ENCODE measurements at places on chromosomes 11 and 22.

- no peak for DNase-seq
Measured at GRCh38 chr11:306645-307371, 808 bp upstream of the IFITM2 start.

GRCh38 chr11:122808478-122808869 lies 29.8 kb upstream of the CRTAM start:
- peak; percentile 34 for DNase-seq

DNA sequence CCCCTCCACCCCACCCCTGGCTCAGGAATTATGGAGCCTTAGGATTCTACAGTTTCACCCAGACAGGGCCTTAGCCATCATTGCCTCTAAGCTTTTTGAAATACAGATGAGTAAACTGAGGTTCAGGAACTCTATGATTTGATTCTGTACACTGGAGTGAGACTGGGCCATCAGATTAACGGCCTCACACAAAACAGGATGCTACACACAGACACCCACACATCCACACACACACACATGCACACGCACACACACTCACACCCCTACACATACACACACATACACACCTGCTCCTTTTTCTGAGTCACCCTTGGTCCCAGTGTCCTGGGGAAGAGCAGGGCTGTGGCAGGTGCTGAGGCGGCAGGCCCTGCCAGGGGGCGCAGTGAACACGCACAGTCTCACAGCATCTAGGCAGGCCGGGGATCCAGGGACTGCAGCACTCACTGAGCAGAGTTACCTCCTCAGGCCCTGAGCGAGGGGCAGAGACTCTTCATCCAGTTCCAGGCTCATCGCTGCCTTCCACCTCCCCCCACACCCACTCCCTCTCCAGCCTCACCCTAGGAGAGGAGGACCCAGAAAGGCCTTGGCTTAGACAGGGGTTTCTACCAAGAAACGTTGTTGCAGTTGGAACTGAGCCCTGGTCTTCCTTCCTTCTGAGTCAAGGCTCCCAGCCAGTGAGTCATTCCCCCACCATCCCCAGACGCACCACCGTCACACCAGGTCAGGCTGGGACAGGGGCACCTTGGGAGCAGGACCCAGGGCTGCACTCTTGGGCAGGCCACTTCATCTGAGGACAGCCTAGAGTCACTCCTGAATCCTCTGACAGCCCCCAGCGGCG lies 89.8 kb upstream of the PARVA start:
- DNase-seq, result peak; percentile 7

DNA sequence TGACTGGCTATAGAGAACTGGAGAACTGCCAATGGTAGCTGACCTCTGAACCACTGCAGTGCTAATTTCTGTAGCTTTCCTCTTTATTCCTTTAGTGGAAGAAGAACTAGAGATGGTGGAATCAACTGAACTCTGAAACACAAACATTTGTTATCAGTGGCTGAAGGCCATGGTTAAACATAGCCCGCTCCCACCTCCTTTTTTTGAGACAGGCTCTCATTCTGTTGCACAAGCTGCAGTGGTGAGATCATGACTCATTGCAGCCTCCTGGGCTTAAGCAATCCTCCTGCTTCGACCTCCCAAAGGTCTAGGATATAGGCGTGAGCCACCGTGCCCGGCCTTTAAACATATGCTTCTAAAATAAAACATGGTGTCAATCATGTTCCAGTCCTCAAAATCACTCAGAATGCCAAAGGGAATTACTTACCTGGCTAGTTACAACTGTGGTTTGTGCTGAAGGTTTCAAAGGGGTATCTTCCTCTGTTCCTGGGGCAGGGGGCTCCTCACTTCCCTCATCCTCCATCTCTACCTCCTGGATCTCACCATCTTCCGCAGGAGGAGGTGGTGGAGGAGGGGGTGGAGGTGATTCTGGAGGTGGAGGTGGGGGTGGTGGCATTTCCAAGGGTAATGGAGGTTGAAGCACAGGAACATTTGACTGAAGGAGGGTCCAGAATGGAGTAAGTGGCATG lies 9.0 kb upstream of the AGBL2 start:
- DNase-seq, result no peak

DNA sequence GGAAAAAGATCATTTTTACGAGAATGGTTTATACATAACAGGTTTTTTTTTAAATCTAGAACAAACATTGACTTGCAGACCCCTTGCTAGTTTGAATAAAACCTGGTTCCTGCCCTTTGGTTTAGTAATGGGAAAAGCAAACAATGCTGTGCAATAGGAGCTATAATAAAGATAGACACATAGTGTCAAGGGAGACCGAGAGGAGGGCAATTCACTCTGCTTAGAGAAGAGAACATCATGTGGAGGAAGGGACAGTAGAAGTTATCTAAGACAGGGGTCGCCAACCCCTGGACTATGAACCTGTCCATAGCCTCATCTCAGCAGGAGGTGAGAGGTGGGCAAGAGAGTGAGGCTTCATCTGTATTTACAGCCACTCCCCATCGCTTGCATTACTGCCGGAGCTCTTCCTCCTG lies 7.0 kb upstream of the RDX start:
- DNase-seq, result no peak

GRCh38 chr11:70669871-70670675 lies 271.7 kb downstream of the CTTN start:
- DNase-seq, result no peak

DNA sequence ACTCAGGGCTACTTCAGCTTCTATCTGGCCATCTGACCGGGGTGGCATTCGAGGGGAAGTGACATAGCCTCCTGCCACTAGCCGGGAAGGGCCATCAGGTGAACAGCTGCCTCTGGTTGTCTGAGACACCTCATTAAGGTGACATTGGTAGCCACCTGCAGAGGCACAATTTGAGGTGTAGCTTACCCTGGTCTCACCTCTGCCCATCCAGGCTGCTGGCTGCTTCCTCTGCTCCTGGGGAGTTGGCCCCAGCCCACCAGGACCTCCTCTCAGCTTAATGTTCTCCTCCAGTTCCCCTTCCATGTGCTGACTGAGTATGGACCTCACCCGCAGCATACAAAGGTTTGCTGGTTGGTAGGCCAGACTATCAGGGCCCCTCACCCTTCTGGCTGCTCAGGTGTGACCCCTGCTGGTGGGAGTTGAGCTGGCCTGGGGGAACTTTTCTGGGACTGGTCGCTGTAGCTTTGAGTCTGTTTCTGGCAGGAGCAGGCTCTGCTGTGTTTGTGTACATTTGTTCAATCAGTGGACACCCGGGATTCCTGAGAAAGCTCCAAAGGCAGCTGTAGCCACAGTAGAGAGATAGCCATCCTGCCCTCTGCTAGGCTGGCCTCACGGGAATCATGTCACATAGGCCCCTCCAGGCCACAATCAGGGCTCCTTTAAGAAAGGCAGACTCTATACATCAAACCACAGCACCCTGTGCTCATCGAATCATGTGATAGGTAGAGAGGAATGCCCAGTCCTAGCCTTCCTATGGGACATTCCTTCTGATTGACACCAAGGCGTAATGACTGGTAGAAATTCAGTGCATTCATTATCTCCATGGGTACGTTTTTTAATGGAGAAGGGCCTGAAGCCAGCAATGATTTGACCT lies 295.1 kb upstream of the PLET1 start:
- peak; percentile 57 for DNase-seq

GRCh38 chr11:100574894-100575769 lies 112.0 kb upstream of the ARHGAP42 start:
- no peak for DNase-seq

GRCh38 chr11:16160146-16160545 lies 196.2 kb downstream of the SOX6 start:
- DNase-seq, result no peak

- DNase-seq, result no peak
Measured at GRCh38 chr11:1830004-1830321, 4.8 kb upstream of the SYT8 start.

GRCh38 chr11:119315131-119316015 lies 1.6 kb downstream of the MCAM start:
- peak; percentile 68 for DNase-seq

DNA sequence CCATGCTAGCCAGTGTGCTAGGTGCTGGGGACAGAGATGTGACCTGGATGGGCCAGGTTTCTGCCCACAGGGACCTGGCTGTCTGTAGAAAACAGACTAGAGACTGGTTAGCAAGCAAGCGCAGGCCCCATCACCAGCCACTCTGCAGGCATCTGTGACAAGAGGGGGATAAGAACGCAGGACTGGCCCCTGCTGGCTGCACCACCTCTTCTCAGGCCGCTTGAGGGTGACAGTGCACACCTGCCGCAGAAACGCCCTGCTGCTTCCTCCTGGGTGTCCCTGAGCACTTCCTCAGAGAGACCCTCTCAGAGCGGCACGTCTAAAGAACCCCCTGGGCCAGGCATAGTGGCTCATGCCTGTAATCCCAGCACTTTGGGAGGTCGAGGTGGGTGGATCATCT lies 5.9 kb upstream of the PICK1 start:
- no peak for DNase-seq

DNA sequence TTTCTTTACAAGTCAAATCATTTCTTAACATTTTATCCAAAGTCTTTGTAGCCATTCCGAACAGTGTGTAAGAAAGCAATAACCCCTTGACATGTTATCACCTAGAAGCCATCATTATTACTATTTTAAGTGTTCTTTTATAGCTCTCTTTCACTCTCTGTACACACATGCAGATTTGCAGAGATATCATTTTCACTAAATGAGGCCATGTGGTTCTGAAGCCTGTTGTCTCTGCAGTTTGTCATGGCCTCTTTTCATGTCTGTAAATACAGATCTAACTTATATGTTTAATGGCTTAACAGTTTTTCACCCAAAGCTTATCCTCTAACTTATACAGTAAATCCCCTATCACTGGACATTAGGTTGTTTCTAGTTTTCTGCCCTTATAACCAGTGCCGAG lies 166.8 kb downstream of the MYO18B start:
- no peak for DNase-seq

DNA sequence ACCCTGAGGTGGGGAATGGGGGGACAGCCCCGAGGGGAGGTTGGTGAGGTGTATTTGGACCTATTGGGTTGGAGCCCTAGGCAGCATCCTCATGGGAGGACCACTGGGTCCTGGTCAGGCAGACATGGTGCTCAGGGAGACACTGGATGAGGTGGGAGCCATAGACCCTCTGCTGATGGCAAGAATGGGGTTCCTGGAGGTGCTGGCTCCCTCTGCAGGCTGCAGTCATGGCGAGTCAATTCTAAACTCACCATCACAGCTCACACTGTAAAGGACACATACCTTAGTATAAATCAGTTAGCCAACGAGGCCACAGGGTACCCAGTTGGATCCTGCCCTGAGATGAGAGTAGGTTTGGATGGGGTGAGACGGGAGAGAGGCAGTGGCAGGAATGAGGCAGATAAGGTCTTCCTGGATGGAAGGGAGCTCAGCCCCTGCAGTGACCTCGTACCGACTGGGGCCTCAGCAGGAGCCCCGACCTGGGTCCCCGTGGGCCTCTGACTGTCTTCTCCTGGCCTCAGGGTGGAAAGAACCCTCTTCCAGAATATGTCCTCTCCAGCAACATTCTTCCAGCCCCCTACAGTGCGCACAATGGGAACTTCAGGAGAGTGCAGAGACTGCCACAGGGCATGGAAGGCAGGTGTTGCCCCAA lies 1.7 kb upstream of the GAB4 start:
- peak; percentile 17 for DNase-seq

DNA sequence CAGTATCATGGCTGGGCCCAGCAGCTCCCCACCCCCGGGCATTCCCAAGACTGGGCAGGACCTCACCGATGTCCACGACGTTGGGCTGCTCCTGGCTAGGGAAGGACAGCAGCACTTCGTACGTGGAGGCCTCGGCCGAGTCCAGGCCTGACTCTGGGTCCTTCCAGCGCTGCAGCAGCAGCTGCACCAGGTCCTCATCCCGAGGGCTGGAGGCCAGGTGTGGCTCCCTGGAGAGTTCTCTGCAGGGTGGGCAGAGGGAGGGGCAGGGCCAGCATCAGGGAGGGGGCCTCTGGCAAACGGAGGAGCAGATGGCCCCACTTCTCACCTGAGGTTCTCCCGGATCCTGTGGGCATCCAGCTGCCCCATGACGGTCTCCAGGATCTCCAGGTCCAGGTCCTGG lies 341 bp downstream of the NAALADL1 start:
- DNase-seq, result no peak

DNA sequence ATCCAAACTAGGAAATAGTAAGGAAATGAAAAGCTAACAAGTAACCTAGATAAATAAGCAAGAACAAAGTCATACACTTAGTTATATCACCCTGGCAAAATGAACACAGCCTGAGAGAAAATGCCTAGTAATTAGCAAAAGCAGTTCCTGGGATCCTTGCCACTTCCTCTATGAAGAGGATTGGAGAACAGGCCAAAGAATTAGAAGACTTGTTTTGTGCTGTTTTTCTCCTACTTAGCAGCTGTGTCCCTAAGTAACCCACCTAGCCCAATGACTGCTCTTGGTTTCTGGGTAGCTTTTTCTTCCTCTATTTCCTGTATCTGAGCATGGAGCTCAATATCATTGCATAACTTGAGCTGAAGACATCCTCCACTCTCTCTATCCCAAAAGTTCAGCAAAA lies 713.9 kb downstream of the ETS1 start:
- DNase-seq, result no peak

GRCh38 chr22:50724616-50725015 lies 13.4 kb upstream of the ACR start:
- no peak for DNase-seq

DNA sequence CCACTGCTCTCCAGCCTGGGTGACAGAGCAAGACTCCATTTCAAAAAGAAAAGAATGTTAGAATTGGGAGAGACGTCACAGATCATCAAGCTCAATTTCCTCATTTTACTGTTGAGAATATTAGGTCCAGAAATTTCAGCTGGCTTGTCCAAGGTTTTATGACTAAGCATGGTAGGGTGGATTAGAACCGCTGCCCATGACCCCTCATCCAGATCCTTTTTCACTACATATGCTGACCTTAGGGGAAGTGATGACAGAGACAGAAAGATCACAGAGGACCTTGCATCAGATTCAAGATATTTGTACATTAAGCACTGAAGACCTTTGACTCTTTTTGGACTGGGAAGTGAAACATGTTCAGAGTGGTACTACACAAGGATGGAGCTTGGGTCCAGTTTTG lies 134.5 kb downstream of the ADAMTS15 start:
- no peak for DNase-seq

DNA sequence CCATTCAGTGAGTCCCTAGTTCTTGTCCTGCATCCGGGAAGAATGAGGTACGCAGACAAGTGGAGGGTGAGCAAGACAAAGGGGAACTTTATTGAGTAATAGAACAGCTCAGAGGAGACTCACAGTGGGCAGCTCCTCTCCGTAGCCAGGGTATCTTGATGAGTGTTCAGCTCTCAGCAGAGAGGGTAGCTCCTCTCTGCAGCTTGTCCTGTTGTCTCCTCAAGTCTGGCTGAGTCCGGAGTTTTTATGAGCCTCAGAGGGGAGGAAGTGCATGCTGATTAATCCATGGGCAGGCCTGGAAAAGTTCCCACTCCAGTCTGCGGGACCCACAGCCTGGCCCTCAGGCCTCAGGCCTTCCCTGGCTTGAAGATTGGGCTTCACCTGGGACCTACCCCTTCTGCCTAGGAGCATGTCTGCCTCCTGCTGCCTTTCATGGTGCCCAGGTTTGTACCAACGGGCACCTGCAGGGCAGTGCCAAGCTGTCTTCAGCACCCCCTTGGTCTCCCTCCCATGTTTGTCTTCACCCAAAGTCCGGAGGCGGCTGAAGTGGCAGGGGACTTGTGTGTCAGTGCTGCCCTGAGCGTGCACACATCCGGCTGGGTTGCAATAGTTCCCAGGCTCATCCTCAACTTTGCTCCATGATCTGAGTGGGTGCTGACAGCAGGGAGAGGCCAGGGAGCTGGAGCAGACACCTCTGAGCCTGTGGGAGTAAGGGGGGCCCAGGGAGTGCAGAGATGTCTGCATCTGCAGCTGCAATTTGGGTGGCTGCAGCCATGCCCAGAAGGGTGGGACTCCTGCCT lies 134.2 kb downstream of the LDLRAD3 start:
- DNase-seq, result no peak

GRCh38 chr22:35913925-35914324 lies 114.7 kb downstream of the RBFOX2 start:
- DNase-seq, result no peak

All from GM13977 (cell line).